ENCODE measurements at places on chromosomes 6 and 20.

DNA sequence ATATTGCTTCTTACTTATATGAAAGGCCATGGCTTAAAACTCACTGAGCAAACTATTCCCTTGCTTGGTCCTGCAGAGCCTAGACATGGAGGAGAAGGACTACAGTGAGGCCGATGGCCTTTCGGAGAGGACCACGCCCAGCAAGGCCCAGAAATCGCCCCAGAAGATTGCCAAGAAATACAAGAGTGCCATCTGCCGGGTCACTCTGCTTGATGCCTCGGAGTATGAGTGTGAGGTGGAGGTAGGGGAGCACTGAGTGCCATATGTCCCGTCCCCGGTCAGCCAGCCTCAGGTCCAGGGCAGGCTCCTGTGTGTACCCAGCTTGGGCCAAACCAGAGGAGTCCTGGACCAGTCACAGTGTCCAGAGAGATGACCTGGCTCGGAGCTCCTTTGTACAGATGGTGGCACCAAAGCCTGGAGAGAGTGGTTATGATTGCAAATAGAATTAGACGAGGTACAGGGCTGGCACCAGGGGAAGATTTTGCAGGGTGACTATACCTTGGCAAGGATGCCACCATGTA lies 21.0 kb downstream of the EPB41L1 start:
- no peak for DNase-seq

DNA sequence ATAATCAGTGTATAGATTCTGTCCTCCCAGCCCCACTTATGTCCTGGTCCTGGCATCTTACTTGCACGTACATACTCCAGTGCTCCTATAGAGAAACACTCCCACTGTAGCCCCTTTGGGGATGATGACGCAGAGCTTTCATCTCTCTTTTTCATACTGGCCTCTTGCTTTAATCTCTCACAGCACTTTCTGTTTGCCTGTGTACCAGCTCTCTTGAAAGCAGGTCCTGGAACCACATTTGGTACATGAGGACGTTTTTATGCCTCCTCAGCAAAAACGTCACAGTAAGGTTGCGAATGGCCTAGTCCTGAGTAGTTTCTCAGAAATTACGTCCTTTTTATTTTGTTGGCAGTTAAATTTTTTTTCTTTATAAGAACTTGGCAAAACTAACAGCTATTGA lies 10.8 kb downstream of the L3MBTL3 start:
- DNase-seq = no peak

GRCh38 chr6:133568970-133569889 lies 319.7 kb upstream of the TCF21 start:
- DNase-seq = no peak

DNA sequence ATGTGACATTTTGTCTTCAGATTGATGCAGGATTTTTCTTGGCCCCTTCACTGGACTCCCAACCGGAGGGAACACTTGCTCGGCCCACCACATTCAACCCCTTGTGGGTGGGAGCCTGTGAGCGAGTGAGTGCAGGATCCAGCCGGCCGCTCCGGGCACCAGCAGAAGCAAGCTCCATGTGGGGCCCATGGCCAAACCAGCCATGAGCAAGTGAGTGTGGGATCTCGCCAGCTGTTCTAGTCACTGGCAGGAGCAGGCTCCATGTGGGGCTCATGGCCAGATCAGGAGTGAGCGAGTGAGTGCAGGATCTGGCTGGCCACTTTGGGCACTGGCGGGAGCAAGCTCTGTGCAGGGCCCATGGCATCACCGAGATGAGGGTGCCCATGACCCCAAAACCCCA lies 42.6 kb downstream of the OSTM1 start:
- no peak for DNase-seq

- no peak for DNase-seq
Measured at GRCh38 chr6:161417717-161418462, 144.0 kb upstream of the AGPAT4 start.

DNA sequence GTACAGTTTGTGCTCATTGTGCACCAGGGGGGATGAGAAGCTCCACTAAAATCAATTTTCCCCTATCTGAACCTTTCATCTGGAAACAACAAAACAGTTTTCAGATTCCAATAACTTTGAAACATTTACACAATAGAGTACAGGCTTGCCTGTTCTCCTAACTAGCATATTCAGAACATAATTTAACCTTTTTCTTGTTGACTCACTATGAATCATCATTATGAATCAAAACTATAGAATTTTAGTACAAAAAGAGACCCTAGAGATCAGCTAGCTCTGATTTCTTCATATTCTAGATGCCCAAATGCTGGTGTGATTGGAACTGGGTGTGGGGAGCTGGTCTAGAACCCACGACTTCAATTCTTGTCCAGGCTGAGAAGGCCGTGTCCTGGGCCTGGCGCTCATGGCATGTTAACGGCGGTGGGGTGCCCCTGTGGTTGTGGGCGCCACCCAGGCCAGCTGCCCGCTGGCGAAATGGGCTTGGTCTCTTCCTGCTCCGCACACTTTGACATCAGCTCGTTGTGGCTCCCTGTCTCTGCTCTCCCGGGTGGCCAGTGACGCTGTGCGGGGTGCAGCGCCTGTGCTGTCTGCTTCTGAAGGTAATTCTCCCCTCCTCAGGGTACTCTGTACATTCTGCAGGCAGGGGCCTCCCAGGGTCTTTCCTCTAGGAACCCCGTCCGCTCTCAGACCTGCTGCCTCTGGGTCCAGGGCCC lies 29.9 kb upstream of the AGPAT4 start:
- no peak for DNase-seq

- DNase-seq = peak; percentile 45
Measured at GRCh38 chr6:43969158-43969981, 157.9 kb downstream of the MRPL14 start.

- peak; percentile 73 for DNase-seq
Measured at GRCh38 chr6:136791296-136792094, 782 bp downstream of the MAP3K5 start.

DNA sequence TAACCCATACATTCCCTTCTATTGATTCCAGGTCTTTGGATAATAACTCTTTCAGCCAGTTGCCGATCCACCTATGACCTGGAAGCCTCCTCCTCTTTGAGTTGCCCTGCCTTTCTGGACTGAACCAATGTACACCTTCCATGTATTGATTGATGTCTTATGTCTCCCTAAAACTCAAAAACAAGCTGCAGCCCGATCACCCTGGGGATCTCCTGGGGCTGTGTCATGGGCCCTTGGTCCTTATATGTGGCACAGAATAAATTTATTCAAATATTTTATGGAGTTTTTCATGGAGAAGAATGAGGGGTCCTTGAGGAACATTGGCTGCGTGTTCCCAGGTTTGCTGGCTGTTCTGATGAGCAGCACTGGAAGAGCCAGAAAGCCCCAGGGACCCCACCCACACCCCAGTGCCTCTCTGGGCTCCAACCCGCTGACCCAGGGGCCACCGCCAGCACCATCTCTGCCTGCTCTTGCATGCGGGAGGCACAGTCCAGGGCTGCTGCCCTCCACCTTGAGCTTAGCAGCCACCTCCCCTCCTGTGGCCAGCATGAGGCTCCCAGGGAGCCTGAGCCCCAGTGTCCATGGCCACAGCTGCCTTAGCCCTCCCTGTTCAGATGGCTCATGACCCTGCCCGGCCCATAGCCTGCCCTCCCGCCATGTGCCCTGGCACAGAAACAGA lies 36.5 kb upstream of the CST7 start:
- DNase-seq = no peak

GRCh38 chr20:51886891-51887608 lies 84.7 kb upstream of the SALL4 start:
- no peak for DNase-seq

- no peak for DNase-seq
Measured at GRCh38 chr20:52124821-52125220, 66.8 kb downstream of the ZFP64 start.

DNA sequence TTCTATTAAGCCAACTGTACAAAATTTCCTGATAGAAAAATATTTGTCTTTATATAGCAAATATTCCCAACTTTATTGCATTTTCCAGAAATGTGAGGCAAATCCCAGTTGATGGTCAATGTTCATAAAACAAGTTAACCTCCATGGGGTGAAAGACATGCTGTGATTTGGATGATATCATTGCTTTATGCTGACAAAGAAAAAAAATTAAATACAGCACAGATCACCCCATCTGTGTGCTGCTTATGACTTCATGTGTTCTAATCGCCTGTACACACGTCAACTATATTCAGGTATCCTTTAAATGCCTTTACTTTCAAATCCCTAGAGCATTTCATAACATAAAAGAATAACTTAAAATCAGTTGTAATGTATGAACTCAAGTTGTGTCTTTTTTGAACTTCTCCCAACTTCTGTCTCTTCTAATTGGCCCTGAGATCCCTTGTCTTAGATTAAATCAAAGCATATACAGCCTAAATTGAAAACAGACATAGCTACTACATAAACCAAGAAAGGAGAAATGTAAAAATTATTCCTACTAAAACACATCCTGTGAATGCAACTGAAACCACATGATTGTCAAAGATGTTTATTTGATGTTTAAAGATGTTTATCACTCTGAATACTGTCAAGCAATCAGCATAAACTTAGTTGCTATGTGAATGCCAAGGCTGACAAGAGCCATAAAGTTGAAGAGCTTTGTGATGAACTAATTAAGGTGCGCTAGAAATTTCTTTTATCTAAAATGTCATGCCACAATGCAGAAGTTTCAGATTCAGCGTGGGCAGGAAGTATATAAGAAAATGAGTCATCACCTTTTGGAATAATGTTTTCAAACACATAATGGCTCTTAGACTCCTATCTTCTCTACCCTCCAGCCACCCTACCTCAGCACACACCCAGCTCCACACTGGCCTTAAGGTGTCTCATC lies 68.7 kb downstream of the FILIP1 start:
- no peak for DNase-seq

GRCh38 chr6:11628562-11628961 lies 91.0 kb downstream of the TMEM170B start:
- no peak for DNase-seq

GRCh38 chr6:89011436-89011835 lies 48.0 kb upstream of the RNGTT start:
- no peak for DNase-seq

- DNase-seq = no peak
Measured at GRCh38 chr6:129680633-129681032, 29.3 kb downstream of the ARHGAP18 start.

GRCh38 chr6:146693342-146693741 lies 94.6 kb downstream of the ADGB start:
- DNase-seq = no peak

- DNase-seq = no peak
Measured at GRCh38 chr6:42306439-42307140, 88.9 kb upstream of the MRPS10 start.

GRCh38 chr20:20732641-20733040 lies 20.2 kb upstream of the RALGAPA2 start:
- DNase-seq = no peak

DNA sequence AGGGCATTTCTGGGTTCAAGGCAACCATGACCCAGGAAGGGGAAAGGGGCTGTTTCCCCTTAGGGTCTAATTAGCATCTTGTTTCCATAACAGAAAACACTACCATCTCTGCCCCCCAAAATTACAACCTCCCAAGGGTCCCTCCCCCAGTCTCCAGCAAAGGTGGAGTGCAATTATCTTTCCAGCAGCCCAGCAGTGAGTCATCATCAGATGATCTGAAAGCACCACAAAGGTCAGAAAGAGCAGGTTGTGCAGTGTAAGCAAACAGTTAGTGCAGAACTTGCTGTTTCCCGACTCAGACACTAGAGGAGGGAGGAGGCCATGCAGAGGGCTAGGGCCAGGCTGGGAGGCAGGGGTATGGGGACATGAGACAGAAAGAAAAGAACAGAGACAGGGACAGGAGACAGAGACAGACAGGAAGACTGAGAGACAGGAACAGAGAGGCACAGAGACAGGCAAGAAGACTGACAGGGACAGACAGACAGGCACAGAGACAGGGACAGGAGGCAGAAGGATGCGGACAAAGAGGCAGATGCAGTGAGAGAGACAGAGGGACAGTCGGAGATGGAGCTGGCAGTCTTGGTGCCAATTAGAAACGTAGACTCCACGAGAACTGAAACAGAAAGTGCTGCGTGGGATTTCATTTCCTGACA lies 62.5 kb downstream of the PYGB start:
- DNase-seq = no peak

DNA sequence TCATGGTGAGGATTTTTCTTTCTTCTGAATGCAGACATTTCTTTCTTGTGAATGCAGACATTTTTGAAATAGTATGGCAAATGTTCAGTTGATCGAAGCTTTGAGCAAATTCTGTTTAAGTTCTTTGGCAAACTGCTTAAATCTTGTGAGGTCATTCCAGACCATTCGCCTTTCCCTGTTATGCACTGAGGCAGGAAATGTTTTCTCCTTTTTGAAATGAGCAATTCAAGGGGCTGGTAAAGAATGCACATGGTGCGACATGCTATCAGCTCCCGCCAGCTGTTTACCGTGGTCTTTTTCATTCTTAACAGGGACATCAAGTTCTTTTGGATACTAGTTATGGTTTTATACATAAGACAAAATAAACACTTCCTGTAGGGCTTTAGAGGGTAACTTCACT lies 112.0 kb upstream of the CCN2 start:
- no peak for DNase-seq

GRCh38 chr6:142823256-142823902 lies 121.6 kb downstream of the HIVEP2 start:
- no peak for DNase-seq

DNA sequence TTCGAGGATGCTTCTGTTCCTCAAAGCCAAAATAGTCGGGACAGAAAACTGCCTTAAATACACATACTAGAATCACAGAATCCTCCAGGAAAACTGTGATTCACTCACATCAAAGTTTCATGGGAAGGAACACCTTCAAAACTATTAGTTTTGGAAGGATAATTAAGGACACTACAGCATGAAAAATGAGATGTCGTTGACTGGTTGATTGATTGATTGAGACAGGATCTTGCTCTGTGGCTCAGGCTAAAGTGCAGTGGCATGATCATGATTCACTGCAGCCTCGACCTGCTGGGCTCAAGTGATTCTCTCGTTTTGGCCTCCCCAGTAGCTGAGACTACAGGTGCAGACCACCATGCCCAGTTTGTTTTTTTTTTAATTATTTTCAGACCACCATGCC lies 25.7 kb upstream of the MAP3K4 start:
- no peak for DNase-seq

DNA sequence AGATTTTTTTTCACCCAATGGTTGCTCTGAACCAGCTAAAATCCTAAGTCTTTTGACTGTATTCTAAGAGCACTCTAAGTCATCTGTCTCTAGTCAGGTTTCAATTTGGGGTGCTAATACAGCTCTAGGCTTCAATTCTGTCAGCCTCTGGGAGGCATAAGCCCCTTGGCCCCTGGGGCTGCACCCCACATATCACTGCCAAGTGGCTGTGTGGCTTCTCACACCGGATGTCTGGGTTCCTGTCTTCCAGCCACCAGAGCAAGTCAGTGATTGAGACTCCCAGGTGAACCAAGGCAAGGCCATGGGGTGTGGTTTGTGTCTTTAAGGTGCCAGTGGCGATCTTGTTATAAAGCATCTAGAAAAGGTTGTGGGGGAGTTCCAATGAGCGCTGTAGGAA lies 136.5 kb downstream of the TMEM242 start:
- no peak for DNase-seq

GRCh38 chr6:29678114-29678513 lies 2.8 kb downstream of the ZFP57 start:
- DNase-seq = no peak

DNA sequence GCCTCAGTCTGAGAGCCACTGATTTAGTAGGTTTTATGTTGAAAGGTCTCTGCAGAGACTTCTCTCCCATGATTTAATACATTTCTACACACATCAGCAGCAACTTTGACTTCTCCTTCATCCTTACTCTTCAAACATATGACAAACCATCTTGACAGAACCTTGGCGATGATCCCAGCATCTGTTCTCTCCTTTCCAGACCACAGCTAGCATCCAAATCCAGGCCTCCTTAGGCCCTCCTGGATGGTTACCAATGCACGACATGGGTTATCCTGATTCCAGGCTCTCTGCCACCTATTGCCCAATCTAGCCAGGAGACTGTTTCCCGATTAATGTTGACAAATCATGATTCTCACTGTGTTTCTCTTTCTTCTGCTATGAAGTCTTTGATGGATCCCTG lies 16.8 kb downstream of the LAMA4 start:
- no peak for DNase-seq
